ENCODE measurements at places on chromosomes 7 and 10.

GRCh38 chr7:155858521-155859061, 46.3 kb upstream of the SHH start:
- DNase-seq, result no peak

DNA sequence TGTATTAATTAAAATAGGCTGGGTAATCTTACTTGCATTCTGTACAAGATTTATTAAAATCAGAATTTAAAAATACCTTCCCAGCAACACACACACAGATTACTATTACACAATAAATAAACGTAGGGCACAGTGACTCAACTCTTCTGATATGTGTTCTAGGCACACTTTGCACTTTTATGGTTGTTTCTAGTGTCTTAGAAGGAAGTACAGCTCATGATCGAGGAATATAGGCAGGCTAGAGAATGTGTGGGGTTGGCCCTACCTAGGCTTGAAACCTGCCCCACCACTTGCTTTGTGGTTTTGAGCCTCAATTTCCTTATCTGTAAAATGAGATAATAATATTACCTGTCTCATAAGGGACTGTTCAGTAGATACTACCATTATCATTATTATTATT, 30.5 kb downstream of the ARMC3 start:
- no peak for DNase-seq

GRCh38 chr10:113045147-113046055, 95.4 kb downstream of the TCF7L2 start:
- DNase-seq, result no peak

GRCh38 chr10:13146379-13146778, 15.0 kb upstream of the MCM10 start:
- no peak for DNase-seq

GRCh38 chr7:103094102-103094501, 19.2 kb downstream of the ARMC10 start:
- DNase-seq, result no peak

- no peak for DNase-seq
Measured at GRCh38 chr7:4626318-4626845, 55.7 kb upstream of the FOXK1 start.

GRCh38 chr10:90914992-90915765, 5.7 kb downstream of the ANKRD1 start:
- DNase-seq, result no peak

DNA sequence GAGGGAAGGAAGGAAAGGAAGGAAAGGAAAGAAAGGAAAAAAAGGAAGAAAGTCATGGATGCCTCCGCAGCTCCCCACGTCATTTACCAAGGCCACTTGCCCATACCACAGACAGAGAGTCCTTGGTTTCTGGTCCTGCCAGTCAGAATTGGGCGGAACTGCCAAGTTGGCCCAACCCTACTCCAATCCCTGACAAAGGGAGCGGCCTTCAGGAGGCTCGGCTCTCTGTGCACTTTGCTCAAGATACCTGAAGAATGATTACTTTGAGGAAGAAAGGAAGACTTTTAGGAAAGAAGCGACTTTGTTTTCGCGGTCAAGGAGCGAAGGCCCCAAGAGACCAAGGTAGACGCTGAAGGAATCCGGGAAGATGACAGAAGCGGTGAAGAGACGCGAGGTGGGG, 49.1 kb upstream of the FXYD4 start:
- no peak for DNase-seq

GRCh38 chr7:157432957-157433576, 96.3 kb downstream of the DNAJB6 start:
- DNase-seq, result peak; percentile 58

GRCh38 chr10:114538181-114538906, 119.7 kb downstream of the ABLIM1 start:
- DNase-seq, result no peak

DNA sequence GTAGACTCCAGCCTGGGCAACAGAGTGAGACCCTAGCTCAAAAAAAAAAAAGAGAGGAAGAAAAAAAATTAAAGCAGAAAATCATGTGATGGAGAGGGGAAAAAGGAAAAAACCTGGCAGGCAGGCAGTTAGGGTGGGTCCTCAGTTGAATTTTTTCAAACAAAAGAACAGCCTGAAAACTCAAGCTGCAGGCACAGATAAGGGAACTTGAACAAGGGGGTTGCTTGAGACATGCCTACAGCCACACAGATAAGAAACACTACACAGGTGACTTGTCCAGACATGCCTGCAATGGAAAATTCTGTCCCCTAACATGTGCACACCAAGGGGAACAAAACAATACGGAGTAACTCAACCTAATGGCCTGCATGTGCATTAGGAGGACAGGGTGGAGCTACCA, 19.2 kb downstream of the VIM start:
- no peak for DNase-seq

- no peak for DNase-seq
Measured at GRCh38 chr7:96899108-96899507, 106.2 kb upstream of the DLX6 start.

DNA sequence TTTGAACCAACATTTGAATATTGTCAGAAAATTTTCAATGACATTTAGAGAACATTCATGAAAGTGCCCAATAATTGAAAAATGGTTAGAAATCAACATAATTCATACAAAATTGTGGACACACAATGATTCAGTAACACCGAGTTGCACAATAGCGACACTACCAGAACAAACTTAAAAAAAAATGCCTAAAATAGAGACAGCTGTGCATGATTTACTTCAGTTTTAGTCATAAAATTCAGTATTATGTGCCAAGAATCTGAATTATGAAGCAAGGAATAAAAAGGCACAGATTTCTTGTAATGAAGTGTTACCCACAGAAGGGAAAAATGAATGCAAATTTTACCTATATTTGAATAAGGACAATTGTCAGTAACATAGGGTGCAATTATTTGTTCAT, 396.0 kb downstream of the SEMA3D start:
- no peak for DNase-seq

DNA sequence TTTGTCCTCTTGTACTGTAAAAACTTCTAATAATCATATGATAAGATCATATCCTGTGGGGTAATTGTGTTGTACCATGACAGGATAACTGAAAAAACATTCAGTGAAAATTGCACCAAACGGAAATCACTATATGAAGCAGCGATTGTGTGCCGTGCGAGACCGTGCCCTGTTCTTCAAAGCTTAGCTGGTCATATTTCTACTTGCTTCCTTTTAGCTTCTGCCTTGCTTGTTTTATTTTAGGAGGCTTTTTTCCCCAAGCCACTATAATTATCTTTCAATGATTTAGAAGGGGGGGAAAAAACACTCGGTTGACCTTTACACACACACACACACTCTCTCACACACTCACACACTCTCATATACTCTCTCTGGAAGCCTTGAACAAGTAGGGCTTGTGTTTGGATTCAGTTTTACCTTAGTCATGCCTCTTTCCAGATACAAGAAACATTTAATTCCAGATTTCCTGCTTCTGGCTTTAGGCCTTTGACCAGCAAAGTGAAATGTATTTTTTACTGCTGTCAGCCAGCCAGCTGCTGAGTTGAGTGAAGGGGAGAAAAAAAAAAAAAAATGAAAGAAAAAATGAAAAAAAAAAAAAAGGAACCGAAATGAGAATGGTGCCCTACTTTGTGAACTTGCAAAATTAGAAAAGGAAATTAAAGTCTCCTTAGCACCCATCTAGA, 181.4 kb downstream of the ARID5B start:
- DNase-seq, result peak; percentile 15

DNA sequence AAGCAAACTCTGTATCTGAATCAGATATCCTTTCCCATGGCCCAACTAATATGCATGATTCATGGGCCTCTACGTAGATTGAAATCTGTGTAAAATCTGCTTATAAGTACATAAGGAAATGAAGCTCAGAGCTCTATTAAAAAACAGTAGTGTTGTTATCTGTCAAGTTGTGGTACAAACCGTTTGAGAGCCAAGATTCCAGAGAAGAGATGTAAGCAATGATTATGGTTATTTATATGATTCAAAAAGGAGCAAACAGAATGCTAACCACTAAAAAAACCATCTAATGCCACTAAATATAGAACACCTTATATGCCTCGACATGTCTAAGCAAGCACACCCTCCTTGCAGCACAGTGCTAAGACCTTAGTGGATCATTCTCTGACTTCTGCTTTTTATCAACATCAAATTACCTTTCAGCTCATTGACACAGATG, 26.6 kb downstream of the RPP38 start:
- no peak for DNase-seq

DNA sequence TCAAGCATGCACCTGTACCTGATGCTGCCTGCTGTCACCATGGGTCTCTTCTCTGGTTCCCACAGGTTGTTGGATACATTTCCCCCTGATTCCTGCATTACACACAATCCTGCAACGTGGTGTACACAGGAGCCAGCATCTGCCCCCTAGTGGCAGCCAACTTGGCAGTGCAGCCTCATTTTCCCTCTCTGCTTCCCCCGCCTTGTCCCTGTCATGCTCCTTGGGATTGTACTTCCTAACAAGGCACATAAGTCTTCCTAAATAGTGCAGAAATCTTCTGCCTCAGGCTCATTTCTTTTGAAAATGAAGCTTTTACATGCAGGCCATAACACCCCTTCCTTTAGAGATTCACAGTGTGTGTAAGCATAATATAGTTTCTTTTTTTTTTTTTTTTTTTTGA, 387.5 kb downstream of the CCSER2 start:
- no peak for DNase-seq

GRCh38 chr10:119871881-119872609, 598 bp downstream of the MCMBP start:
- DNase-seq, result peak; percentile 16

- DNase-seq, result no peak
Measured at GRCh38 chr10:124206616-124207015, 113.2 kb upstream of the CHST15 start.

DNA sequence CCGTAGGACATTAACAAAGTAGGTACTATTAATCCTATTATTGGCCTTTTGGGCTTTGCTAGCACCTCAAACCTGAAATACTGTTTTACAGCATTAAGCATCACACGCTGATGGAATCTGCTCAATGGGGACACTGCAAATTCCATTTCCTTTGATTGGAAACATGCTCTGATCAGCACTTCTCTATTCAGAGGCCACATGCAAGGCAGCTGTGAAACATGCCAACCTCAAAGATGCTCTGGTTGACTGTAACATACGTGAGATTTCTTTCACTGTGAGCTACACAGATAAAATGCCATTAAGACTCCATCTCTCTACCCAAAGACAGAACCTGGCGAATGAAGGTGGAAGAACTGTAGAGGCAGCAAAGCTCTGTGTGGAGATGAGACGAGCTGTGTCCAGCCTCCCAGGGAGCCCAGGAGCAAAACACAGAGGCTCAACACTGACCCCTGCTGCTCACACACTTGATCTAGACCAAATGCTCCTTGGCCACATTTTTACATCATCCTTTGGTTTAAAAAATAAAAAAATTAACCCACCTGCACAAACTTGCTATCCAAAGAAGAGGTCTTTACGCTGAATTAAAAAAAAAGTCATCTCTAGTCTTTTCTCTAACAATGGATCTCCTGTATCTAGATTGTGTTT, 8.0 kb downstream of the RSU1 start:
- no peak for DNase-seq

DNA sequence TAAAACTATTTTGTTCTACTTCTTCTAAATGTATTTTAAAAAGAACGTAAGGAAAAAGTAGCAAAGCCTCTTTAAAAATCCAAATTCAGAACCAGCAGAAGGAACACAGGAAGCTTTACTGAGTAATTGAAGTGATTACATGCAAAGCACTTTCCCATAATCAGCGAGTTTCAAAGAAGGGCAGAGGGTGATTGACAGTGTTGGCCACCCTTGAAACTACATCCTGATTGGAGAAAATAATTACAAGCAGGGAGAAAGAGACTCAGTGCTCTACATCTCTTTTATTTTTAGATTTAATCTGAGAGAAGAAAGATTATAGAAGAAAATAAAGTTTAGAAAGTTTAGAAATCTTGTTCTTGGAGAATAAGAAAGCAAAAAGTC, 20.3 kb upstream of the HGF start:
- no peak for DNase-seq

DNA sequence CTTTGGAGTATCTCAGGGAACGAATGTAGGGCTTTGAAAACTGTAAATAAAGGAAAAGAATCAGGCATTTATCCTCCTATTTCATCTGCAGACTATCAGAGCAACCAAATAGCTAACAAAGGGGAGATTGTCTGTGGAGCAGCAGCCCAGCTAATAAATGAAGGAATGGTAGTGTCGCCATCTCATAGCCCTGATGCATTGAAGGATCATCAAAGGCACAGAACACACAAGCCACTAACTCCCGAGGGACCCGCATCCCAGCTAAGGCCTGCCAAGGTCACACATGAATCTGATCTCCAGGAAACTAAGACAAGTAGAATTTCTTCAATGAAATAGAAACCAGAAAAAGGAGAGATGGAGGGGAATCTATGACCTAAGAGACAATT, 38.2 kb downstream of the CALML5 start:
- no peak for DNase-seq

DNA sequence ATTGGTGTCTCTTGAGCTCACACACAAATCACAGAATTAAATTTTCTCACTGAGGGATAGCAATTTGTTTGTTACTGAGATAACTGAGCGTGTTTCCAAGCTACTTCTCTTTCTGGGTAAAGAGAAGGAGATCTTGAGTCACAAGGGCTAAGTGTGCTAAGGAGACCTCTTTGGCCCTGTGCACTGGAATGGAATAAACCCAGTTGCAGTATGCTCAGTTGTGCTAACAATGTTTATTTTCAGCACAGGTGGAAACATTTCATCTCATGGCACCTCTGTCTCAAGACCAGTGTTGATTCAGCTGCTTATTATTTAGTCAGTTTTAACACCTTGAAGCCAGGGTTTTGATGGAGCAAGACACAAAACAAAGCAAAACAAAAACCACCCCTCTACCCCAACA, 22.5 kb upstream of the UBE2H start:
- no peak for DNase-seq

DNA sequence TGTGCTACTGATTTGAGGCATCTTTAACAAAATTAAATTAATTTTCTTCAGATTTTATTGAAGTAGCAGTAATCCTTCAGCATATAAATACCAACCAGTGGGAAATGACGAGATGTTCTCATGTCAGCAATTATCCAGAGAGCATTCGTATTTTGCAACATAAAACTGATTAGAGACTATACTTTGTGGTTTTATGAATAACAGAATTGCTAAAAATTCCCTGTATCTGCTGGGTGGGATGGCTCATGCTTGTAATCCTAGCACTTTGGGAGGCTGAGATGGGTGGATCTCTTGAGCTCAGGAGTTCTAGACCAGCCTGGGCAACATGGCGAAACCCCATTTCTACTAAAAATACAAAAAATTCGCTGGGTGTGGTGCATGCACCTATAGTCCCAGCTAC, 56.9 kb downstream of the ATAD1 start:
- DNase-seq, result no peak
